Central memory CD8-positive, alpha-beta T cell (primary cell): ENCODE measurements at places on chromosomes 13 and 19.
A peak's percentile ranks its signal among the peaks of the same experiment; 100 is the strongest.

DNA sequence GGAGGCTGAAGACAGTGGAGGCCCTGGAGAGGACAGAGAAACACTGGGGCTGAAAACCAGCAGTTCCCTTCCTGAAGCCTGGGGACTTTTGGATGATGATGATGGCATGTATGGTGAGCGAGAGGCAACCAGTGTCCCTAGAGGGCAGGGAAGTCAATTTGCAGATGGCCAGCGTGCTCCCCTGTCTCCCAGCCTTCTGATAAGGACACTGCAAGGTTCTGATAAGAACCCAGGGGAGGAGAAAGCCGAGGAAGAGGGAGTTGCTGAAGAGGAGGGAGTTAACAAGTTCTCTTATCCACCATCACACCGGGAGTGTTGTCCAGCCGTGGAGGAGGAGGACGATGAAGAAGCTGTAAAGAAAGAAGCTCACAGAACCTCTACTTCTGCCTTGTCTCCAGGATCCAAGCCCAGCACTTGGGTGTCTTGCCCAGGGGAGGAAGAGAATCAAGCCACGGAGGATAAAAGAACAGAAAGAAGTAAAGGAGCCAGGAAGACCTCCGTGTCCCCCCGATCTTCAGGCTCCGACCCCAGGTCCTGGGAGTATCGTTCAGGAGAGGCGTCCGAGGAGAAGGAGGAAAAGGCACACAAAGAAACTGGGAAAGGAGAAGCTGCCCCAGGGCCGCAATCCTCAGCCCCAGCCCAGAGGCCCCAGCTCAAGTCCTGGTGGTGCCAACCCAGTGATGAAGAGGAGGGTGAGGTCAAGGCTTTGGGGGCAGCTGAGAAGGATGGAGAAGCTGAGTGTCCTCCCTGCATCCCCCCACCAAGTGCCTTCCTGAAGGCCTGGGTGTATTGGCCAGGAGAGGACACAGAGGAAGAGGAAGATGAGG is 1.5 kb downstream of the PPP1R15A start:
- DNase-seq, result no peak
- H3K36me3 ChIP-seq, result peaks cover 69% of the 10 kb centered on the region
- H3K27me3 ChIP-seq, result no peaks in the 10 kb centered on the region
- H3K27ac ChIP-seq, result peak overlapping the region; percentile 100
- peak overlapping the region; percentile 99 for H3K4me3 ChIP-seq

DNA sequence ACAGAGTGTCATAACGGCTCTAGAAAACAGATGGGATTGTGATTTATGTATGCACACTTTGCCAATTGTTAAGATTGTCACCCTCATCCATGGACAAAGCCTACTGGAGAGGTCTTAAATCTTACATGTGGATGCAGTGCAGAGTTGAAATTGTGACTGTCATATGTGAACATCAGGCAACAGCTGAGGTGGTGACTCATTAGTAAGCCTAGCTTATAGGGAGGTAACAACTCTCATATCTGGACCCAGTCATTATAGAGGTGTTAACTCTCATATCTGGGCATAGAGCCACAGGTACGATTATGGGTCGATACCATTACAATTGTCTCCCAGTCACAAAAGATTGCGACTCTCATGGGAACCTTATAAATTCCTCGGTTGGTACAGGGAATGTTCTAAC is 29.8 kb upstream of the ZNF254 start:
- H3K27me3 ChIP-seq, result no peaks in the 10 kb centered on the region
- H3K4me3 ChIP-seq, result no peak overlapping the region
- peaks cover 15% of the 10 kb centered on the region for H3K36me3 ChIP-seq
- peaks cover 5% of the 10 kb centered on the region for H3K4me1 ChIP-seq
- DNase-seq, result no peak

DNA sequence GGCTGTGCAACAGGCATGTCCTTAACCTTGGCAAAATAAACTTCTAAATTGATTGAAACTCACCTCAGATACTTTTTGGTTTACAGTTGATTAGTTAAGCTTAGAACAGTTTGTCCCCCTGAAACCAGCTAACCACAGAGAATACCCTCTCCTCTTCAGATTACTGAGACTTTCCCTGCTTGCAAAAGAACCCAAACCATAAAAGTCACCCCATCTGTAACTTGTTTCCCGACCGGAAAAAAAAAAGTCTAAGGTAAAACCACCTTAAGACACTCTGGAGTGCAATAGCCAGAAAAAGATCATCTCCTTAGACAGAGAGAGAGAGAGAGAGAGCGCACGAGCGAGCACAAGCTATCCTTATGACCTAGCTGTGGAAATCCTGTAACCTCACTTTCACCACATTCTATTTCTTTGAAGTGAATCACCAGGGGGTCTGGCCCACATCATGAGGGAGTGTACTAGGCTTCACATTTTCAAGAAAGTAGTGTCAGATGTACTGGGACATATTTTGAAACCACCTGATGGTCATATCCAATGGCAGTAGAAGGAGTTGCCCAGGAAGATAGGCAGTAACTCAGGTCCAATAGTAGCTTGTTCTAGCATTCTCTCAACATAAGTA is 11.1 kb upstream of the GTF2F2 start:
- peaks cover 35% of the 10 kb centered on the region for H3K27me3 ChIP-seq
- H3K27ac ChIP-seq, result no peak overlapping the region
- H3K4me3 ChIP-seq, result no peak overlapping the region
- no peak for DNase-seq
- no peaks in the 10 kb centered on the region for H3K36me3 ChIP-seq

DNA sequence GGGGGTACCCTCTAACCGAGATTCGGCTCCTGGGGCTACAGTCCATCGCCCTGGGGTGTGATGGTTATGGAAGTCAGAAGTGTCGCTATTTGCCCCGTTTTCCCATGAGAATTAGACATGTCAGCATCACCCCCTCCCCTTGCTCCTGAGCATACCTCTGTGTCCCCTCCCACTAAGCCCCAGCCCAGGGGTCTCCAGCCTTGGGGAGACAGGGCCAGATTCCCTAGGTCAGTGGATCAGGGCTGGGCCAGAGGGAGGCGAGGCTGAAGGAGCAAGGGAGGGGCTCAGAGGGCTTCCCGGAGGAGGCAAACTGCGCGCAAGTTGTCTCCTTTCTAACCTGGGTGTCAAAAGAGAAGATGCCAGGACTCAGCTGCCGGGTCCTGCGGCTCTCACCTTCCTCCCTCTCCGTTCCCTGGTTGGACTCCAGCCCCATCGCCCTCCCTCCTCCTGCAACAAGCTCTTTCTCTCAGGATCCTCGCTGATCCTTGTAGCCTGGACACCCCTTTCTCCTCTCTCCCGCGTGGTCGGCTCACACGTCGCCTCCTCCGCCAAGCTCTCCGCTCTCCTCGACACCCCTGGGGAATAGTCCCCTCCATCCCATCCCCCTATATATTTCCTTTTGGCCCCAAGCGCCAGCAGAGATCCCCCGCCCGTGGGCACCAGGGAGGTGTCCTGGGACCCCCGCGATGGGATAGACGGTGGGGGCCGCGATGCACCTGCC is 459 bp upstream of the TMEM59L start:
- no peak for DNase-seq
- H3K27me3 ChIP-seq, result peaks cover 99% of the 10 kb centered on the region
- peaks cover 3% of the 10 kb centered on the region for H3K36me3 ChIP-seq
- H3K4me3 ChIP-seq, result peak overlapping the region; percentile 76

DNA sequence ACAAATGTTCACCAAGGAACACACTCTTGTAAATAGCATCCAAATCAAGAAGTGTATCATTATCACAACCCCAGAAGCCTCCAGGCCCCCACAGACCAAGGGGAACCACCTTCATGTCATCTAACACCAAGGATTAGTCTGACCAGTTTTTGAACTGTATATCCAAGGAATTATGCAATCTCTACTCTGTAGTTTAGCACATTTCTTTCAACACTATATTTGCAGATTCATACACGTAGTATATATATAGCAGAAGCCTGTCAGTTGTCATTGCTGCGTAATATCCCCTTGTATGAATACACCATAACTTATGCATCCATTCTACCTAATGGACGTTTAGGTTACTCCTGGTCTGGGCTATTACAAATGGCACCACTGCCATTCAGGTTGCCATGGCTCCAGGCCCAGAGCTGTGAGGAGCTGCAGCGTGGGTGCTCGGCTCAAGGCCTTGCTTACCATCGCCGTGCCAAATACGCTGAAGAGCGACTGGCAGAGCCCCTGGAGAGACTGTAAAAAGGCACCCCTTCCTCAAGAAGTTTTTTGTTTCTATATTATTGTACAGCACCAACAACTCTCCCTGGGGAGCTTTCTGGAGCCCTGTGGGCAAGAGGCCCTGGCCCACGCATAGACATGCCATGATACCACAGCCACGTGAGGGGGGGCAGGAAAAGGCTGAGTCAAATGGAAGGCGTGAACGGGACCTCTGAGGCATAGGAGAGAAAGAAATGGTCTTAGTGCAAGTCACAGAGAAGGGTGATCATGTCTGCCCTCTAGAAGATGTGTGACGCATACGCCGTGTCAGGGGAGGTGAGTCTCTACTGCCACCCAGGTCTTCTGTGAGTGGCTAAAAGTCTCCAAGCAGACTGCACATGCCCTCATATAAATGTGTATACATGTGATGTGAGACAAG is 10.8 kb downstream of the LATS2 start:
- no peak for DNase-seq
- no peaks in the 10 kb centered on the region for H3K27me3 ChIP-seq
- peaks cover 5% of the 10 kb centered on the region for H3K4me1 ChIP-seq
- H3K36me3 ChIP-seq, result no peaks in the 10 kb centered on the region
- no peak overlapping the region for H3K27ac ChIP-seq

DNA sequence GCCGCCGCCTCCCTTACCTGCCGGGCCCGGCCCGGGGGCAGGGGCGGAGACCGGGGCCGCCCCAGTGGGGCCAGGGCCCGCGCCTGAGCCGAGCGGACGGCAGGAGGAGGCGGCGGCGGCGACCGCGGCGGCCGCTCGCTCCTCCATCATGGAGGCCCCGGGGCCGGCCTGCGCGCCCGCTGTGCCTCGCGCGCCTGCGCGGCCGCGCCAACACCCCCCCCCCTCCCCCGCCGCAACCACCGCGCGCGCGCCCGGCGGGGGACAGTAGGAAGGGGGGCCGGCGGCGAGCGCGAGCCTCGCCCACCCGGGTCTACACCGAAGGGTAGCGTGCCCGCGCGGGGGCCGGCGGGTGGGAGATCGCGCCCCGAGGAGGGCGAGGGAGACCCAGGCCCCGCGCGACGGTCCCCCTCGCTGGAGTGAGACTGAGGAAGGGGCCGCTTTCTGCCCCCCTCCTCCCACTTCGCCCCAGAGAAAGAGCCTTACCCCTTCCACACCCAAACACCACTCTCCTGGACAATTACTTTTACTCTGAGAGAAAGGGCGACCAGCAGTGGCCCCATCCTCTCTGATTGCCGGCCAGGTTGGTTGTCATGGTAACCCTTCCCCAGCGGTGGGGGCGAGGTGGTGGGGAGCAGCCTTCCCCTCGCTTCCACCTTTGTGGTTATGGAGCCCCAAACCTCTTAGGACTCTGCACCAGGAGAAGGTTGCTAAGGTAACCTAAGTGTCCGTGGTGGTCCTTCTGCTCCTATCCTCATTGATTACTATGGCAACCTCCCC is at the start of gene STRN4:
Gene STRN4, minus strand, starts transcription at position 170 of the 777 bp plus-strand sequence. Its CDS starts 20 bp downstream, at position 150.
- H3K27ac ChIP-seq, result peak within 1 kb of the TSS; percentile 85
- peak within 1 kb of the TSS; percentile 85 for H3K4me3 ChIP-seq
- no peaks in the 10 kb centered on the region for H3K27me3 ChIP-seq
- H3K36me3 ChIP-seq, result peaks cover 14% of the 10 kb centered on the region
- DNase-seq, result peak; percentile 35
- peaks cover 53% of the 10 kb centered on the region for H3K4me1 ChIP-seq
